Hematopoietic multipotent progenitor cell treated with erythropoietin and hydrocortisone succinate and interleukin-3 and kit ligand, for 6 days (in vitro differentiated cells): ENCODE measurements at places on chromosomes 11 and 22.

DNA sequence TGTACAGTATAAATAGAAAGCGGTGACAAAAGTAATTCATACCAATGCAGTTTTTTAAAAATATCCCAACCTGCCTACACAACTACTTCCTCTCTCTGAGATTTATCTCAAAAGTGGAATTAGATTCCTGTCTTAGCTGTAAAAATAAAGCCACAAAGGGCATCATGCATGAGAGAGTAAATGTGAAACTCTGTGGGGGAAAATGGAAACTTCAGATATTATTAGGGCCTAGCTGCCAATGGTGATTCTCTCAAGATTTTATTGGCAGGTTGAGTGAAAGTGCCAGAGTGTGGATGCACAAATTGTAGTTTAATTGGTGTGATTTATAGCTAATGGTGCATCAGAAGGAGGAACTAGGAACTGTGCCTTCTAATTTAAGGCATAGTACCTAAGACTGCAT is 356.9 kb upstream of the CCDC90B start:
- DNase-seq = no peak

- no peak for DNase-seq
Measured at GRCh38 chr22:48973694-48974041, 854.0 kb downstream of the BRD1 start.

- peak; percentile 18 for DNase-seq
Measured at GRCh38 chr22:43990044-43990443, 34.1 kb upstream of the PARVB start.

DNA sequence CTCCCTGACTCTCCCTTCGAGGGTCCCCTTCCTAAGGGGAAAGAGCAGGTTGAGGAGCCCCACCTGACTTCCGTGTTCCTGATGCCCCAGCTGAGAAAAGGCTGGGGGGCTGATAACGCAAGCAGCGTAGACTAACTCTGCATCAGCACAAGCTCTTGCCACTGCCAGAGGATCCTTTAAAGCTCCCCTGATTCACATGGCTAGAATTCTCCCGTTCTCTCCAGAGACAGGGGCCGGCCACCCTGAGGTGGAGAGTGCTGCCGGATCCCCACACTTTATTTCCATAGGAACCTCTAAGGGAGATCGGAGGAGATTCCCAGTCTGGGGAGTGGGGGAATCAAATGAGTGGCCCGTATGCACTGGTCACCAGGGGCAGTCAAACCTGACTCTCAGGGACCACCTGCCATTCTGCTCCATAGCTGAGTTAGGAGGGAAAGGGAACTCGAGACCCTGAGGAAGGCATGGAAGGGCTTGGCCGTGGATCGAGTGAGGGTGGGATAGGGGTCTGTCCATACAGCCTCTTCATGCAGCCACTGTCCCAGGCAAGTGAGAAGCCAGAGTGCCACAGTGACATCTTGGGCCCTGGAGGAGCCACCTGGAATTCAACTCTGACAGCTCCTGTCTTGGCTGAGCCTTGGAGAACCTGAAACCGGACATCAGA is 1.4 kb upstream of the VSIG10L2 start:
- DNase-seq = no peak

GRCh38 chr22:35475545-35475944 is 65.1 kb upstream of the RASD2 start:
- DNase-seq = peak; percentile 22

DNA sequence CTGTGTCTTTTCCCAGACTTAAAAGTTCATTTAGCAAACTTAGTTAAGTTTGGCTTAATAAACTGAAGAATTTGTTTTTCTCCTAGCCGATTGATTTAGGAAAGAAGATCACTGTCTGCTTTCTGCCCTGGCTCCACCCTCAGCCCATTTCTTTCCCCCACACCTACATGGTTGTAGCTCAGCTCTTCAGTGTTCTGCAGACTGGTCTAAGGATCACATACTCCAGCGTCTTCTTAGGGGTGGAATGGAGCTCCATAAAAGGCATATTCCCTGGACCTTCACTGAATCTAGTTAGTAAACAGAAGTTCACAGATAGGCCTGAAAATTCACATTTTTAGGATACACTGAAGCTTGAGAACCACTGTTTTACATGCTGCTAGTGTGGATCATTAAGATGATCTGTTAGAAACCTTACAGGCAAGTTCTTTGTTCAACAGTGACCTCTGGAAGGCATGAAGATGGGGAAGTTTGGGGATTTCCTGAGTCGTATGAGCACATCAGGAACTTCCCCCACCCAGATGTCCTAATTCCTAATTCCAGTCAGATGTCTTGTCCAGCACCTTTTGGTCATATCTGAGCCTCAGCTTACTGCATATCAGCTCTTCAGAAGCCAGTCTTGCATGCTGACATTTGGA is 16.8 kb downstream of the PIWIL4 start:
- no peak for DNase-seq

- DNase-seq = no peak
Measured at GRCh38 chr11:106344394-106344793, 266.9 kb downstream of the AASDHPPT start.

DNA sequence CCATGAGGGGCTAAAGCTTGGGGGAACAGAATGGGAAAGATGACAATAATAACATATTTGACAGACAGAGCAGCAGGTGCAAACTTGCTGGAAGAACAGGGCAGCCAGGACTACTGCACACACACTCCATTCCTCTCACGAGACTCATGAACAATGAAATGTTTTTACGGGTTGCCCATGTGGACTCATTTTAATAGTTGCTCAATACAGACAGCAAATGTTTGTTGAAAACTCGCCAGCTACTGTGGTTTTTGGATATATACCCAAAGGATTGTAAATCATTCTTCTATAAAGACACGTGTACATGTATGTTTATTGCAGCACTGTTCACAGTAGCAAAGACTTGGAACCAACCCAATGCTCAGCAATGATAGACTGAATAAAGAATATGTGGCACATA is 10.3 kb downstream of the SYT13 start:
- DNase-seq = no peak
